Stimulated activated effector memory CD8-positive, alpha-beta T cell treated with anti-CD3 and anti-CD28 coated beads, Interleukin-12 subunit alpha, Interleukin-12 subunit beta, amount 100 ng/mL, for 72 hours (primary cell): ENCODE measurements at places on chromosomes 5 and 9.

- no peak for DNase-seq
Measured at GRCh38 chr9:75429531-75430475, 341.5 kb downstream of the OSTF1 start.

DNA sequence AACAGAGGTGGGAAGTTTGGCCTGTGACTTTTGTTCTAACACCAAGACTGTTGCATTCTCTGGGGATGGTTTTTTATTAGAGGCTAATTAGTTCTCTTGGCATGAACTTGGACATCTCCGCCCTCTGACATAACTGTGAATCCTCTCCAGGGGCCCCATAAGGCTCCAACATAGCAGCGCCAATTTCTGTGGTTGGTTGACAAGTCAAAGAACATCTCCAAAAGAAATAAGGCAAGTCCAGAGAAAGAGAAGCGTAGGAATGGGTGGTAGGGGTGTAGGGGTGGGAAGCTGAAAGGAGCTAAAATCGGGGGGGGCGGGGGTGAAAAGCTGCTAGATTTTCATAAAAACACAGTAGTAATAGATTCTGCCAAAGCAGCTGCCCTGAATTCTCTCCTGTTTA lies 81.0 kb upstream of the DAB2 start:
- DNase-seq, result no peak

- no peak for DNase-seq
Measured at GRCh38 chr9:15499139-15499538, 11.6 kb downstream of the PSIP1 start.

GRCh38 chr5:137361280-137361679 lies 137.8 kb downstream of the SPOCK1 start:
- DNase-seq, result no peak

DNA sequence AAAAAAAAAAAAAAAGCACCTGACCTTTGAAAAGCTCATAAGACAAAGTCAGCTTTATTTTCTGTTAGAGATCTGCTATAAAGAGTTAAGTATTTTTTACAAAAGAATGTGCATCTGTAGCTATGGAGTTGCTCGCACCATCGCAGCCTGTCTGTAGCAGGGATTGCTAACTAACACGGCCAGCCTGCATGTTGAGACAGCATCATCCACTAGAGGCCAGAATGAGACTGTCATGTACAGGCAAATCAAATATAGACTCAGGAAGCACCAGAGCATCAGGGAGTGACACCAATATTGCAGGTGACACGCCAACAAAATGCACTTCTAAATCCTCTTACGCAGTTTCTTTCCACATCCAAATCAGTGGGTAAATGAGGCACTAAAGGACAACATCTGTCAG lies 136.3 kb upstream of the RASEF start:
- DNase-seq, result no peak

DNA sequence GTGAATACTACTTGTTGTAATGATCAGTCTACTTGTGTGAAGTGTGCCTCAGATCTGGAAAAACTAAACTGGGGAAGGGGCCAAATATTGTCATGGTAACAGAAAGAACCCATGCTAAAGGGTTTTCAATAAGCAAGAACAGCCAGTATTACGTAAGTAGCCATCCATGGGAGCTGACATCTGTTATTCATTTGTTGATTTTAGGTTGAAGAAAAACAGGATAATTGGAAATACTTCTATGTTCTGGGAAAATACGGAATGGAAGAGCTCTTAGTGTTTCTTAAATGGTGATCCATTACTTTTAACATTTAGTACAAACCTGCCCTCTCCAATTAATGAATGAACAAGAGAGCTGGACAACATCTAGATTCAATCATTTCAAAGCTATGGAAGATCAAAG lies 485.8 kb downstream of the NTRK2 start:
- DNase-seq, result no peak

DNA sequence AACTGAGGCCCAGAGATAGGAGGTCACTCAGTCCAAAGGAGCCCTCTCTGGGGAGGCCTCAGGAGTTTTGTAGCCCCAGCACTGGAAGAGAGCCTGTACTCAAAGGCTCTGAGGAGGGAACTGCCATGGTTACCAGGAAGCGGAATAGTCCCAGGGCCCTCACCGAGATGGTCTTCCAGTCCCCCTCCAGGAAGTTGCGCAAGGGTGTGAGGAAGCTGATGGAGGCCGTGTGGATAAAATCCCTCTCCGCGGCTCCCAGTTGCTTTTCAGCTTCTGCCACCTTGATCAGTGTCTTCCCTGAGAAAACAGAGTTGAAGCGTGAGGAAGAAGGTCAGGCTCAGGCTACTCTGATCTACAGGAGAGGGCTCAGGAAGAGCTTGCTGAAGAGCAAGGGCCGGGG lies 13.5 kb downstream of the SH3GLB2 start:
- no peak for DNase-seq

- DNase-seq, result no peak
Measured at GRCh38 chr5:149633476-149634350, 52.4 kb downstream of the ARHGEF37 start.

DNA sequence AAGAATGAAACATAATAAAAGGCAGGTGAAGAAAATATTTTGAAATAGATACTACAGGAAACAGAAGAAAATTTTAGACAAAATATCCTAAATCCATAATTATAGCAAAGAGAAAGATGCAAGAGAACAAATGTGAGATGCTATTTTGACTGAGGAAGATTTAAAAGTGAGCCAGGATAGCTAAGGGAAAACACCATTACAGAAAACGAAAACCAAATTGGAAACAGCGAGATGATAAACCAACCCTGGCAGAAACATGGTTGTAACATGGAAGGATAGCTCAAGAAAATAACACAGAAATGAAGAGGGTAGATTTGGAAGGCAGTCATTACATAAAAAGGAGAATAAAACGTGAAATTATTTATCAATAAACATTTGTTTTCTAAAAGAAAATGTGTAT lies 267.2 kb upstream of the NREP start:
- DNase-seq, result no peak

- no peak for DNase-seq
Measured at GRCh38 chr5:154603953-154604679, 126.1 kb upstream of the HAND1 start.

DNA sequence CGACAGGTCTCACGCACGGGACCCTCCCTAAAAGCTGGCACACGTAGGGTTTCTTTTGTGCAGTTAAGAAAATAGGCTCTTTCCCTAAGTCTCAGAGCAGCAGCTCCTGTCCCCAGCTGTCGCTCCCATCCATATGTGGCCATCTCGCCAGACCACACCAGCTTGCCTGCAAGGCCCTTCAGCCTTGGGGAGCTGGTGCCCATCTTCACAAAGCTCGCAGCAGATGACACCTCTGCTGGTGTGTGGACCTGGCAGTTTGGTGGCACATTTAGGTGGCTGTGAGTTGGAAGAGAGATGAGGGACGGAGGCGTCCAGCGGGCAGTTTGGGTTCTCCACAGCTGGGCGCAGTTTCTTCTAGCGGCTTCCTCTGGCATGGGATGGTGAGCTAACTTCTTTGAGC lies 239.0 kb downstream of the FANCC start:
- DNase-seq, result no peak

GRCh38 chr9:77708064-77708815 lies 60.1 kb upstream of the GNA14 start:
- DNase-seq, result no peak

DNA sequence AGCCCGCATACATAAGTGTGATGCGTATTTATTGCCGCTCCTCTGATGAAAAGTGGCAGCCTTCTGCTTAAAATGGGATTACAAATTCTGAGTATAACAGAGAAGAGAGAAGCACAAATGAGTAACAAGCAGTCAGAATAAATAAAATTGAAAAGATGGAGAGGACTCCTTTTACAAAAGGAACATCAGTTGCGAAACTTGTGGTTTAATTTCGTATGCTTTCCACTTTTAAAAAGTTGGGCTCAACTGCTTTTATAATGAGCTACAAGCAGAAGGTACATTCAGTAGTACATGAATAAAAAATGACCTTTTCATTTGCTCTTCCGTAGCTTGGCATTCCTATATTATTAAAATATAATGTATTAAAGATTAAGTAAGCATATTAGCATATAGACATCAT lies 320.0 kb downstream of the FBXL17 start:
- no peak for DNase-seq

- no peak for DNase-seq
Measured at GRCh38 chr5:41610386-41610785, 100.0 kb upstream of the PLCXD3 start.

DNA sequence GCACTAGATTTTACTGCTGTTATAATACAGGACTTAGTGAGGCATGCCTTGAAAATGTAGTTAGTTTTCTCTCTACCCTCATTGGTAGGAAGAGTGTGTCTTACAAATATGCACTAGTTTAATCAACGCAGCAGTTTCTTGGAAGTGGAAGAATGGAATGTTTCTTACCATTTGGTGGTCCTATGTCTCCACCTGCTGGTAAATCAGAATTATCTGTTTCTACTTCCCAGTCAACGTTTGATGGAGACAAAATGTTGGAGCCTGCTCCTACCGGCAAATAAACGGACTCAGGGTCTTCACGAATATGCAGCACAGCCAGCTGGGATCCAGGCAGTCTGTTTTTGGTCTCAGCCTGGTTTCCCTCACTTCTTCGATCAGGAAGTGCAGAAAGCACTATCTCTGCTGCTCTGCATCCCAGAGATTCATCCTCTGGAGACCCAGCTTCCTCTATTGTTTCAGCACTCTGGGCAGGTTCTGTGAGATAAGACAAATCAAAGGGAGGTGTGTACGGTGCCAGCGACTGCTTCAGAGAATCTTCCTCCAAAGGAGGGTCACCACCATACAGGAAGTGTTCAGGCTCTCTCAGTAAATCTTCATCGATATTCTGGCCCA lies 59.5 kb upstream of the PCA3 start:
- no peak for DNase-seq

GRCh38 chr5:109921735-109922380 lies 232.1 kb downstream of the MAN2A1 start:
- DNase-seq, result no peak

- peak; percentile 32 for DNase-seq
Measured at GRCh38 chr5:68287976-68288706, 72.6 kb downstream of the PIK3R1 start.
